ENCODE measurements at places on chromosomes 5 and 9. TPM values are rescaled to one million over a fixed set of nuclear protein-coding genes. Genes with fewer than 3 reads are reported as not detected.

- no peaks in the 10 kb centered on the region for H3K36me3 ChIP-seq
- H3K27ac ChIP-seq: no peak overlapping the region
- H3K27me3 ChIP-seq: no peaks in the 10 kb centered on the region
- no peak overlapping the region for H3K4me3 ChIP-seq
- no peaks in the 10 kb centered on the region for H3K4me1 ChIP-seq
Observed at GRCh38 chr5:148290271-148291195, 21.7 kb upstream of the SPINK7 start.

- no peaks in the 10 kb centered on the region for H3K27me3 ChIP-seq
- no peak overlapping the region for H3K4me3 ChIP-seq
- H3K27ac ChIP-seq: no peak overlapping the region
- no peaks in the 10 kb centered on the region for H3K36me3 ChIP-seq
Observed at GRCh38 chr5:142722146-142722545, 36.3 kb upstream of the FGF1 start.

The FOXD4L3 gene
- not detected for total RNA-seq

The PCDHGB2 gene
- 7.3 TPM for total RNA-seq

The HMMR gene
- total RNA-seq: 0.10 TPM

Data from ovary (tissue), 10 donors.